Activated naive CD8-positive, alpha-beta T cell treated with anti-CD3 and anti-CD28 coated beads for 36 hours (primary cell): ENCODE measurements at places on chromosomes 6 and 20. TPM values are rescaled to one million over a fixed set of nuclear protein-coding genes. Genes with fewer than 3 reads are reported as not detected.

DNA sequence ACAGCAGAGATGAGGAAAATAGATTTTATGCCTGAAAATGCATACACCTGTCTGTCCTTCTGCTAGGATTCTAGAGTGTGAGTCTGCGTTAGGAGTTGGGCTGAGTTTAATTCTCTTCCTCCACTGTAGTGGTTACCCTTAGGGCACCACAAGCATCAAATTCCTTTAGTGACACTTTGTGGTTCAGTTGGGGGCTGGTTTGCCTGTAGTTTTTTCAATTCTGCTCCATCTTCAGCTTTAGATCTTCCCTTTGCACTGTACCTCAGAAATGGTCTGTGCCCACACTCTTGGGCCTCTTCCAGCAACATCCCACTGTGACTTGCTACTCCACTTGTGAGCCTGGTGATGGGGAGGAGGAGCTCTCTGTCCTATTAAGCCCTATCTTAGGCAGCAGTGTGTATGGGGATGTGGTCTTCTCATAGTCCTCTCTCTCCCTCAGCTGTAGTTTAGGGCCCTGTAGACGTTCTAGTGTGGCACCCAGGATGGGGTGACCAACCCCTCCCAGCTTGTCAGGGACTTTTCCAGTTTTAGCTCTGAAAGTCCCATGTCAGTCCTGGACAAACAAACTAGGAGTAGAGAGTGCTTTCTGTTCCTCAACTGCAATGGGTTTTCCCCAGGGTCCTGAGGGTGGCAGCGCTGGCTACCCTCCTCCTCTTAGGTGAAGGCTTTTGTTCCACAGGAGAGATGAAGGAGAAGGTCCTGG lies 19.7 kb upstream of the OGFRL1 start:
- no peak for DNase-seq

DNA sequence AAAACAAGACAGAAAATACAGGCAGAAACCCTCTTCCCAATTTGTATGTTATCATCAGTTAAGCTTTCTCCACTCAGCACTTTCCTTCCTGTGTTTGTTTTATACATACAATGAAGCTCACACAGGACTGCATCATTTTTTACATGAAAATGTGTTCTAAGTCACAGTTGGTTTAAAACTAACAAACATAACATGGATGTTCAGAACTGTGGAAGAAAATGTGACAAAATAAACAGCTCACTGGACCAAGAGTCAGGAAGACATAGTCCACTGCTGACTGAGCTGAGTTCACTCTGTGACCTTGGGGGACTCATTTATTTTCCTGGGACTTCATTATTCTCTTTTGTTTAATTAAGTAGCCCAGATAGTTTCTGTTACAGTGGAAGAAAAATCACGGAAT lies 331.5 kb downstream of the SYNE1 start:
- no peak for DNase-seq

DNA sequence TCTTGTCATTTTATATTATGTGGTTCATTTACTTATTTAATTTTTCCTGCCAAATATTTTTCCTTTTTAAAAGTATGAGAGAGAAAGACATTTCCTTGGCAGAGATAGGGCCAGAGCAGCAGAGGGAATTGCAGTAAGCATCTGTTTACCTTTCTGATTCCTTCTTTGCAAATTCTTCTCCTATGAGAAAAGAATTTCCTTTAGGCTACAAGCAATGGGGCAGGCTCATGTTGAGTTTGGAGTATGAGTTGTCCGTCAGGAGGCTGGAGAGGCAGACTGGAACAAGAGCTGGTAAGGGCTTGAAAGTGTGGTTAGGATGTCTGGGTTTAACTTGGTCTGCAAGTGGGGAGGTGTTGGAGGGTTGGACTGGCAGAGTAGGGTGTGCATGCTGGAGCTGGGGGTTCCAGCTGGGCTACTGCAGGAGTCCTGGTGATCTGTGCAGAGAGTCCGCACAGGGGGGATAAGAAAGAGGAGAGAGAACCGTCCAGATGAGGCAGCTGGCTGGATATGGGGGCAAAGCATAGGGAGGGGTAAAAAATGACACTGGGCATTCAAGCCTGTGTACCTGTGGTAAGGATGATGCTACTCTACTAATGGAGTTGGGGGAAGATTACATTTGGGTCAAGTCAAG lies 19.7 kb downstream of the TIAM2 start:
- no peak for DNase-seq

- DNase-seq: no peak
Measured at GRCh38 chr20:38441916-38442315, 6.8 kb upstream of the SNHG17 start.

DNA sequence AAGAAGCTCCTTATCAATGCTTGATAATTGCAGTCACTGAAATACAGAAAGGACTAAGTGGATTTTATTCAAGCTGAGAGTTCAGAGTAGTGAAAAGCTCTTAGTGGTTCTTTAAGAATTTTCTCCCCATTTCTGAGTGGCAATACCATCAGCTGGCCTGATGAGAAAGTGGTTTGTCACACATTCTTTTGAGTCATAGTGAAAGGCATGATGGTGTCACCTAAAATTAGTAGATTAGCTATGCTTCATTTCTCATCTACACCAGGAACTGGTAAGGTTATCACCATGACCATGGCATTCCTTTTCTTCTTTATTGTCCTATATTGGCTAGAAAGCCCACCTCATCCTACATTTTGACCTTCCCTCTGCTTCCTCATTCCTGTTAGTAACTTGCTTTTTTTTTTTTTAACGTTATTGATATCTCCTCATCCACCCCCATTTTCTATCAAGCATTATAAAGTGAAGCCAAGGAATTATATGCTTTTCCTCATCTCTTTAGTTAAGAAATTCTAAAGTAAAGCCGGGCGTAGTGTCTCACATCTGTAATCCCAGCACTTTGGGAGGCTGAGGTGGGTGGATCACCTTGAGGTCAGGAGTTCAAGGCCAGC lies 67.4 kb upstream of the LOC128125822 start:
- DNase-seq: no peak

- no peak for DNase-seq
Measured at GRCh38 chr6:144197919-144198318, 47.6 kb downstream of the STX11 start.

DNA sequence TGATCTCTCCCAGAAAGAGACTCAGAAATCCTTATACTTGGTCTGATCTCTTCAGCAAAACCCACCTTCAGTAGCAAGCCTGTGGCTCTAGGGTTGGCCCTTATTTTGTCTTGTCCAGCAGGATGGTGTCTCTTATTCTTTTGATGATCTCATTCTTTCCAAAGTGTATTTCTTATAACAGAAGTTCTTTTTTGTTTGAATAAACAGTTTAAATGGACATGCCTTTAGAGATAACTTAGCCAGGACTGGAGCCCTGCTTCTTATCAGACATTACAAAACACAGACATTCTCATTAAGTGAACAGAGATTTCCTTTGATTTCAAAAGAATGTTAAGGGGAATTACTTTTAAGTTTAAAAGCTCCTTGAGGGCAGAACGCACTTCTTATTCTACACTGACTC lies 31.7 kb downstream of the KCNS1 start:
- DNase-seq: no peak

Gene SCUBE3
- not detected for total RNA-seq

Gene TCP11
- not detected for total RNA-seq

Gene PRND
- not detected for total RNA-seq

Gene PSORS1C2
- total RNA-seq: not detected

Gene DSP
- 0.16 TPM for total RNA-seq

Gene TAF11
- total RNA-seq: 38.5 TPM
